Naive thymus-derived CD8-positive, alpha-beta T cell (primary cell): ENCODE measurements at places on chromosomes 6 and 20.

DNA sequence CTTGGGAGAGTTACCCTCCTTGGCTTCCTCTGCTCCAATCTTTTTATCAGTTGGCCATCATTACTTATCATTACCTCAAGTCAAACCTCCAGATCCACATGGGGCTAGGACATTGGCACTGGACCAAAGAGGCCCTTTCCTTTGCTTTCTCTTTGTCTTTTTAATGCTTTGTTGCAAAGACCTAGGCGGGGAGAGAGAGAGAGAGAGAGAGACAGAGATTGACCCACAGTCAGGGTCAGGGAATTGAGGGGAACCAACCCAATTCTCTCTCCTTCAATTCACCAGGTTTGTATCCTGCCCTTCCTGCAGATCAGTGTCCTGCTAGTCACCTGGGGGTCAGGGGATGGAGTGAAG, 3.5 kb upstream of the VEGFA start:
- no peak for DNase-seq
- no peak overlapping the region for H3K27ac ChIP-seq
- no peaks in the 10 kb centered on the region for H3K36me3 ChIP-seq

- no peaks in the 10 kb centered on the region for H3K36me3 ChIP-seq
- H3K27ac ChIP-seq = no peak overlapping the region
- no peaks in the 10 kb centered on the region for H3K4me1 ChIP-seq
Observed at GRCh38 chr6:35185302-35185681, 28.5 kb upstream of the SCUBE3 start.

- H3K4me1 ChIP-seq = peaks cover 13% of the 10 kb centered on the region
- H3K4me3 ChIP-seq = peak overlapping the region; percentile 57
- H3K36me3 ChIP-seq = no peaks in the 10 kb centered on the region
- peak overlapping the region; percentile 25 for H3K27ac ChIP-seq
- H3K27me3 ChIP-seq = peaks cover 4% of the 10 kb centered on the region
Observed at GRCh38 chr6:144036835-144037195, 28.8 kb upstream of the PLAGL1 start.

GRCh38 chr20:9789131-9789530, 49.7 kb downstream of the PAK5 start:
- H3K4me1 ChIP-seq = no peaks in the 10 kb centered on the region
- no peak overlapping the region for H3K27ac ChIP-seq
- no peaks in the 10 kb centered on the region for H3K36me3 ChIP-seq
- no peak for DNase-seq
- H3K27me3 ChIP-seq = no peaks in the 10 kb centered on the region

DNA sequence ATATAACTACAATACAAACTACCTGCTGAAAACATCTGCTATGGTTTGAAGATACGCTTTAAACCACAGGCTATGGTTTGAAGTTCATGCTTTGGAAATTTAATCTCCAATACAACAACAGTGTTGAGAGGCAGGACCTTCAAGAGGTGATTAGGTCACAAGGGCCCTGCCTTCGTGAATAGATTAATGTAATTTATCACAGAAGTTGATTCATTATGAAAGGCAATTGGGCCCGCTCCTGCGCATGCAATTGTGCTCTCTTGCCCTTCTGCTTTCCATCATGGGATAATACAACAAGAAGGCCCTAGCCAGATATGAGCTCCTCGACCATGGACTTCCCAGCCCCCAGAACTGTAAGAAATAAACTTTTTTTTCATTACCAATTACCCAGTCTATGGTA, 21.2 kb downstream of the REPS1 start:
- DNase-seq = no peak
- peaks cover 58% of the 10 kb centered on the region for H3K4me1 ChIP-seq
- H3K4me3 ChIP-seq = no peak overlapping the region
- no peak overlapping the region for H3K27ac ChIP-seq
- no peaks in the 10 kb centered on the region for H3K27me3 ChIP-seq

DNA sequence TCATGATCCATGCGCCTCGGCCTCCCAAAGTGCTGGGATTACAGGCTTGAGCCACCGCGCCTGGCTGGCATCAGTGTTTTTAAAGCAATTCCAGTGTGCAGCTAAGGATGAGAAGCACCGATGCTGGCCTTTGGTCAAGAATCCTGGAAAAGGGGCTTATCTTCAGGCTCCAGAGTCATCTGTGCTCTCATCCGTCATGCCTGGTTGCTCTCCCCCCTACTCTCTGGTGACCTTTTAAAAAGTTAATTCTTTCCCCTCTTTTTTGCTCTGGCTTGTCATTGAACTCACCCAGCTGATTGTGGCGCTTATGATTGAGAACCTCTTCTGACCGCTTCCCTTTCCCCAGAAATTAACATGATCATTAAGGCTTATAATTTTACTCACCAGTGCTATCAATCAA, 28.7 kb downstream of the NR2E1 start:
- no peak overlapping the region for H3K27ac ChIP-seq
- no peaks in the 10 kb centered on the region for H3K4me1 ChIP-seq
- no peak for DNase-seq
- no peak overlapping the region for H3K4me3 ChIP-seq
- peaks cover 26% of the 10 kb centered on the region for H3K27me3 ChIP-seq

DNA sequence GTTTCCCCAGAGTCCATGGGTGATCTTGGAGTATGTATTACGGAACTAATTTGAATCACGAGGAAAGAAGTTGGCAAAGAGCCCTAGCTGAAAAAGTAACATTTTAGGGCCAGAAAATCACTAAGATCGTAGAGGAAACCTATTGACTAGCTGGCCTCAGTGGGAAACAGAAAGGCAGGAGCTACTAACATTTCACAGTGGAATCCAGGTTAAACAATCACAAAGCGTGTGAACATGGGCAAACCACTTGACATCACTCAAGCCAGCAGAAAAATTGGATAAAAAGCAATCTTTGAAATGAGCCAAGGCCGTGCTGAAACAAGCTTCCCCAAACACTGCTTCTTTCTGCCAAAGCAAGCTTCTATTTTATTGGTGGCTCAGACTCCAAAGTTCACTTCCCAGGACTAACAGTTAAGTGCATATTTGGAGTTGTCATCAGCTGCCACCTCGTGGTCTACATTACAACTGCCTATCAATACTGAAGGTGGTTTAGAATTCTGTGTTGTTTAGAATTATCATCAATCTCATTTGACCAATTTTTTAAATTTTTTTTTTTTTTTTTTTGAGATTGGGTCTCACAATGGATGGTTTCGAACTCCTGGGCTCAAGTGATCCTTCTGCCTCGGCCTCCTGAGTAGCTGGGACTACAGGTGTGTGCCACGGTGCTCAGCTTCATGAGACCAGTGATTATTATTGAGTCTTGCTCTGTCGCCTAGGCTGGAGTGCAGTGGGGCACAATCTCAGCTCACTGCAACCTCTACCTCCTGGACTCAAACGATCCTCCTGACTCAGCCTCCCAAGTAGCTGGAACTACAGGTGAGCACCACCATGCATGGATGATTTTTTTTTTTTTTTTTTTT, 10.6 kb downstream of the RPS10 start:
- H3K4me3 ChIP-seq = no peak overlapping the region
- peaks cover 9% of the 10 kb centered on the region for H3K4me1 ChIP-seq
- no peak for DNase-seq
- H3K27ac ChIP-seq = peak overlapping the region; percentile 75
- H3K36me3 ChIP-seq = peaks cover 62% of the 10 kb centered on the region

DNA sequence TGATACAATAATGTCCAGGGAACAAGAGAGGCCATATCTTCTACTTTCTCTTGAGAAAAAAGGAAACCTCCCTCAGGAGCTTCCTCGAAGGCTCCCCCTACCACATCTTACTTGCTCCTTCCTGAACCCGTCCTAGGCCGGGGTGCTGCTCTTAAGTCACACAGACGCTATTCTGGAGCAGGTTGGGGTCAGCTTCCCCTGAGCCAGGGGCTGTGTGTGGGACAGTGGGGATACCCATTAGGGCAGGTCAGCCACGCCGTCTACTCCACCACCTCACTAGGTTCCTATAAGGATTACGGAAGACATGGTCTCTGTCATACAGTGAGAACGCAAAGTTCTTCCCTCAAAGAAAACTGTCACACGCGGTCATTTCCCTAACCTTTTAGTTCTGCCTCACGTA, 8.2 kb upstream of the PPP1R3G start:
- H3K27ac ChIP-seq = no peak overlapping the region
- peaks cover 3% of the 10 kb centered on the region for H3K4me1 ChIP-seq
- H3K36me3 ChIP-seq = peaks cover 16% of the 10 kb centered on the region
- peaks cover 1% of the 10 kb centered on the region for H3K27me3 ChIP-seq
- DNase-seq = no peak
- no peak overlapping the region for H3K4me3 ChIP-seq

DNA sequence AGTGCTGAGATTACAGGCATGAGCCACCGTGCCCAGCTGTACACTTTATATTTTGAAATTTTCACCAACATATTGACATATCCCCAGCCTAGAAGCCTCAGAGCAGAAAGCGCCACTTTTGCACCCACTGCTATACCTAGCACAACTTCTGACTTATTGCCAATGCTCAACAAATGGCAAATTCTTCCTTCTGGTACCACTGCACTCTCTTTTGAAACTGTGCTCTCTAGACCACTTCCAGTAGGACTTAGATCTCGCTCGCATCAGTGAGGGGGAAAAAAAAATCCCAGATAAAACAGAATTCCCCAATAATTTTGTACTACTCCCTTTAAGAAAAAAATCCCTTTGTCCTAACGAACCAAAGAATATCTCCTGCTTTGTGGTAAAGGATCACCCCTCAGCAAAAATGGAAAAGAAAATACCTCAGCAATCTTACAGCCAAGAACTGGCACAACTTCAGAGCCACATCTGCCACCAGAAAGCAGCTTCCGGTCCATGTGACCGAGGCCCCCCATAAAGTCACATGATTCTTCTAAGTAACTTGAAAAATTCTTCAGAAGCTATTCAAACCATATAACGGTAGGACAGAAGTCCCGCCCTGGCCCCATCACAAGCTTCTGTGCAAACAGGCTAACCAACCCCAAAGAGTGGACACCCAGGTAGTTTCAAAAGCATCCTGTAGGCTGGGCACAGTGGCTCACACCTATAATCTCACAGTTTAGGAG, 18.5 kb upstream of the IL17F start:
- H3K27me3 ChIP-seq = no peaks in the 10 kb centered on the region
- peak overlapping the region; percentile 87 for H3K4me3 ChIP-seq
- peak; percentile 49 for DNase-seq
- peak overlapping the region; percentile 94 for H3K27ac ChIP-seq

DNA sequence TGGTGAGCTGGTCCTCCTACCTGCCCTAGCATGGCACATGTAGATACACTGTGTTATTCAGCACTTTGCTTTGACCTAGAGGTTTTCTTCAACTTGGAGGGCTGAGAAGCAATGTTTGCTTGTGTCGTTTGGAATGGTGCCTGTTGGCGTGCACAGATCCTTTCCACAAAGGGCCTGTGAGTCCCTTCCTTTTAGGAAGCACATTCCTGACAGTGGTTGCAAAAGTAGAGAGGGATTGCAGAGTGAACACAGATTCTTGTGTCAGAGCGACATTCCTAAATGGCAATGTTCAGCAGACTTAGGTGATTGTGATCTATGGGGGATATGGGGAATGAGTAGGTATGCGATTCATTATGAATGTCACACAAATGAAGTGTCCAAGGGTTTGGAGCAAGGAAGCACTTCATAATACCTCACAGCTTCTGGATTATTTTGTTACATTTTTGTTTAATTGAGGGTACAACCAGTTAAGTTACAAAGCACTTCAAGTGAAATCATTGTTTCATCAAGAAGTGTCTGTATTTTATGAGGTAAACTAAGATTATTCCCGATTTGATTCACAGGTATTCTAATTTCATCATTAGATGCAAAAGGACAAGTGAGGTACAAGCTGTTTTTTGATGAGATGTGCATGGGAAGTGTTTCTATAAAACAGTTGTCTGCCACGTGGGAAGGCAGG, 713 bp upstream of the RNF144B start:
- no peak for DNase-seq
- H3K27ac ChIP-seq = peak overlapping the region; percentile 92
- peaks cover 35% of the 10 kb centered on the region for H3K4me1 ChIP-seq
- no peaks in the 10 kb centered on the region for H3K27me3 ChIP-seq

DNA sequence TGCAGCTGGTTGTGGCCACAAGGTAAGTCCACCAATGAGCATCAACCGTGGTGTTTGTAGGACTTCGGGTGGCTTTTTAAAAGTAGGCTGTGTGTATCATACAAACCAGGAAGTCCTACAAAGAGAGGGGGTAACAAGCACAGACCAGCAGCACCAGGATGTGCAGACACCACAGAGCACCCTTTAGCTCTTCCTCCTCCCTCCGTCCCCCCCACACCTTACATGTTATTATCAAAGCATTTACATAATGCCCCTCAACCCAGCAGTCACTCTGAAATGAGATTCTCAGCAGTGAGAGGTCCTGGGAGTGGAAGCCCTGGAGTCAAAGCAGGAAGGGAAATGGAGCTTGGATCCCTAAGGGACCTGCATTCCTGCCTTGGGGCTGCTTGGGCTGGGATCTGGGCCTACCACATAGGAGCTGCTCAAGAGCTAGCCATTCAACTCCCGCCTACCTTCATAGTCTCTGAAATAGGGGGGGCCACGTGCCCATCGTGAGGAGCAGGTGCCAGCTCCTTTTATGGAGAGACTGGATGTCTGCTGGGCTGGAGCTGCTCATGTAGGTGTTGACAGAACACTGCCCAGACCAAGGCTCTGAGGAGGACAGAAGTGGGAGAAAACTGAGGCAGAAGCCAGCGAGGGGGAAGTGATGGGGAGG, 90.6 kb downstream of the PSMB1 start:
- no peak overlapping the region for H3K27ac ChIP-seq
- H3K4me3 ChIP-seq = no peak overlapping the region
- no peaks in the 10 kb centered on the region for H3K27me3 ChIP-seq
- H3K36me3 ChIP-seq = no peaks in the 10 kb centered on the region
- DNase-seq = no peak
